NCI-H774 (cell line): ENCODE measurements at places on chromosomes 1 and 21.
A peak's percentile ranks its signal among the peaks of the same experiment; 100 is the strongest.

DNA sequence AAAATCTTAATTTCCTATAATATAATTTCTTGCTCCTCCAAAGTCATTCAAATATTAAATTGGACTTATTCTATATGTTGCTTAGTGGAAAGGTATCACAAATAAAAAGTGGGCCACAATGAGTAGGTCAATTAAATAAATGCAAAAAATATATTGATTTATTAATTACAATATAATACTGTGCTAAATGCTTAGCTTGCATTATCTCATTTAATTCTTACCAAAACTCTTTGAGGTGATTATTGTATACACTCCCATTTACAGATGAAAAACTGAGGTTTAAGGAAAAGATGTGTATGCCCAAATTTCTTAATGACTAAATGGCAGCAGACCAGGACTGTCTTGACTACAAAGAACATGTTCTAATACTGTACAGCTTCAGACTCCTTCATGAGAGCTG, 325.3 kb upstream of the SGIP1 start:
- DNase-seq, result no peak

DNA sequence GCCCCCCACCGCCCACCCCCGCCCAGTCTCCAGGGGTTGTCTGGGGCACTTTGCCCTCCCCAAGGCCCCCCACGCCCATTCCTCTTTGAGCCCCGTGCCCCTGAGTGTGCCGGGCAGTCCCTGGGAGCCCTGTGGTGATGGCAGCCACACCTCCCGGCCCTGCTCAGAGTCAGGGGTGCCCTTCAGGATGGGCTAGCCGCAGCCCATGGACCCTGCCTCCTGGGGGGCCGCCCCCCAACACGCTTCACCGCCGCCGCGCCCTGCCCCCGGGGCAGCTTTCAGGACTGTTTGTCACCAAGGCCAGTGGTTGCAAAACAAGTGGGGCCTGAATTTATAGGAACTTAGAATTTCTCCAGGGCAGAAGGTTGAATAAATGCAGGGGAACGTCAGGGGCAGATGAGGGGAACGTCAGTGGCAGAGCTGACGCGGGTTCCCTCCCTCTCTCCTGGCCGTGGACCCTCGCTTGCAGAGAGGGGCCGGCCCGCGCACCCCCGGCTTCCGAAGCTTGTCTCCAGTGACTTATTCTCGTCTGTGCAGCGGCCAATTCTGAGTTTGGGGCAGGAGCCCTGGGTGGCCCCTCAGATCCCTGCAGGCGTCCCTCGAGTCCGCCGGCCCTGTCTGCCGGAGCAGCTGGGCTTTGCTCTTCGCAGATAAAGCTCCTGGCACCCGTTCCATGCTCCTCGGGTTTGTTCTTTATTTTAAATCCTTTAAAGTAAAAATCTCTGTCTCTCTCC, 41.2 kb upstream of the ADARB1 start:
- DNase-seq, result no peak

- no peak for DNase-seq
Observed at GRCh38 chr1:26066857-26067256, 573 bp downstream of the TRIM63 start.

DNA sequence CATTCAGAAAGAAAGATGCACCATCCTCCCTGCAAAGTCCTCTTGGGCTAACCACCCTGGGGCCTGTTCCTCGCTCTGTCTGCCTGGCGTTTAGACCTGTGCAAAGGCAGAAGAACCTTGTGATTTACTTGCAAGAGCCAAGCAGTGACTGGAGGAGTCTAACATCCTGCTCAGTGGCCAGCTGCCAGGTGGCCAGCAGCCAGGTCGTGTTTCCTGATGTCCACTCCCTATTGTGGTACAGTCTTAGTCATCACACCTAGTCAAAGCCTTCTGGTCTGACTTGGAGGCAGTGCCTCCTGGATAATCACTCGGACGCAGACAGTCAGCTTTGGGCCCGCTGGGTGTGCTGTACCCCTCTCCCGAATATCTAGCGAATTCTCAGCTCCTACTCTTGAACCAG, 118.1 kb downstream of the PGBD5 start:
- DNase-seq, result no peak

DNA sequence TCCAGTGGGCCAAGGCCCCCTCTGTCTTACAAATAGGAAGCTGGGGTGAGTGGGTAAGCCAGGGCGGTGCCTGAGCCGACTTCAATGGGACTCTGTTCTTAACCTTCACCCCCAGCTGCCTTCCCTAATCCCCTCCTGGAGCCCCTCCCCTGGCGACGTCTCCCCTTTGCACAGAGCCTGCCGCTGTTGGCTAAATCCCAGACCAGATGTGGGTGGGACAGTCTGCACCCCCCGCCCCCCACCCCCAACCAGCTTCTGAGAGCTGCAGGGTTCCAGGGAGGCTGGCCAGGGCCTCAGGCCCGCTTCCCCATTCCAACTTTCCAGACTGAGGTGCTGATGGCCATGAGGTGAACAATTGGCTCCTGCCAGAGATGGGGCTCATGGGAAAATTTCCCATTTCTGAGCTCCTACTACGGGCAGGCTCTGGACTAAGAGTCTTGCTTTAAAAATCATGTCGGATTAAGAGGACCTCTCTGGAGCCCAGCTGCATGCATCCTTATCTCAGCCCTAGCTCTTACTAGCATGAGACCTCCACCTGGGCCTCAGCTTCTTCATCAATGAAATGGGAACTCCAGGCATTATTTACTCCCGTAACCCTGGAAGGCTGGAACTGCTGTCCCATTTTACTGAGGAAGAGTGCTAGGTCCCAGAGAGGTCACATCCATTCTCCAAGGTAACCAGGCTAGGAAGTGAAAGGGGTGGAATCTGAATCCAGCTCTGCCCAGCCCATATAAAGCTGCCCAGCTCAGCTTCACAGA, 6.4 kb downstream of the COL8A2 start:
- DNase-seq, result no peak

DNA sequence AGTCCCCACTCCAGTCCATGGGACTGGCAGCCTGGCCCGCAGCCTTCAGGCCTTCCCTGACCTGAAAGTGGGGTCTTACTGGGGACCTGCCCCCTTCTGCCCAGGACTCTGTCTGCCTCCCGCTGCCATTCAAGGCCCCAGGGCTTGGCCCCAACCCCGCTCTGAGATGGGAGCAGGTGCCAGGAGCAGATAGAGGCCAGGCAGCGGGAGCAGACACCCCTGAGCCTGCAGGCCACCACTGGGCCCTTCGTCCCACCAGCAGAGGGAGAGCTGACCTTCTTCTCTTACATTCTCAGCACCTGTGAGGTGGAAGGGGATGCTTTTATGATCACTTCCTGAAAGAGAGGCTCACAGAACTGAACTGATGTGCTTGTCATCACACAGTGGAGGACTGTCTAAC, 62.2 kb upstream of the TINAGL1 start:
- no peak for DNase-seq

GRCh38 chr1:233246965-233247364, 48.6 kb downstream of the PCNX2 start:
- DNase-seq, result no peak

GRCh38 chr21:44263221-44263760, 1.6 kb upstream of the DNMT3L start:
- DNase-seq, result no peak

DNA sequence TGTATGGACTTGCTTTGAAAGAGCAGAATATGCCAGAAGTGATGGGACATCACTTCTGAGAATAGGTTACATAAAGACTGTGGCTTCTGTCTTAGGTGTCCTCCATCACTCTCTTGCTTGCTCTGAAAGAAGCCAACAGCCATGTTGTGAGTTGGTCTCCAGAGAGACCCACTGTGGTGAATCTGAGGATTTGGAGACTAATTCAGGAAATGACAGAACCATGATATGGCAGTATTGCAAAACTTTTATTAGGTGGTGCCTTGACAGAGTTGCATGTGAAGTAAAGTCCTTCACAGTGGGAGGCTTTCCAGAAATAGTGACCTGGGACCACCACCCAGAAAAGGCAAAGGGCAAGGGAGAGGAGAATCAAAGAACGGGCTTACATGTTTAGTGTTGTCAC, 628.6 kb downstream of the KCNT2 start:
- DNase-seq, result no peak

DNA sequence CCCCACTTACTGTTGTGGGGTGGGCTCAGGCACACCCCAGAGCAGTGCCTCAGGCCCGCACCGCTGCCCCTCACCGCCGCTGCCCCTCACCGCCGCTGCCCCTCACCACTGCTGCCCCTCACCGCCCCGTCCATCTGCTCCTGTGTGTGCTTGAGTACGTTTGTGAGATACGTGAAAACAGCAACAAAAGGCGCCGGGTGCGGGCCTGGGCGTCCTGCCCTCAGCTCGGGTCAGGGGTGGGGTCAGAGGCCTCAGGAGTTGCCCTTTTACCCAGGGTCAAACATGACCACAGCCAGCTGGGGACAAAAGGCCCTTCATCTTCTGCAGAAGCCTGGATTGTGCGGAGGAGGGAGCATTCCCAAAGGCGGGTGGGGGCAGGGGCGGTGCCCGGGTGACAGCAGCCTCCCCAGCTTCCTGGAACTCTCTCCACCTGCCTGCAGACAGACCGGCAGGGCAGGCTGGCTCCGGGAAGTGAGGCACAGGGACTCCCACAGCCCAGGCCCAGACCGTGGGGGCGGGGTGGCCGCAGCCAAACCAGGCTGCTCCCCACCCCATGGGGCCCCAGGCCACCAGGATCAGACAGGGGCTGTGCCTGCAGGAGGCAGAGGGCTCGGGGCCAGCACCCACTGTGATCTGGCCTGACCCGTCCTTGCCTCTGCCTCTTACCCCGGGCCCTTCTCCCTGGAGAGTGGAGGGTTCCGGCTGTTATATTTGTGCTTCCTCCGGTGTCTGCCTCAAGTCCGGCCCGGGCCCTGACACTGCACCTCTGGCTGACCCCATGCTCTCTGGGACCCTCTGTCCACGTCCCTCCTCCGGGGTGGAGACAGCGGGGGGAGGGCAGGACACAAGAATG, 2.3 kb upstream of the VWA1 start:
- DNase-seq, result peak; percentile 19

DNA sequence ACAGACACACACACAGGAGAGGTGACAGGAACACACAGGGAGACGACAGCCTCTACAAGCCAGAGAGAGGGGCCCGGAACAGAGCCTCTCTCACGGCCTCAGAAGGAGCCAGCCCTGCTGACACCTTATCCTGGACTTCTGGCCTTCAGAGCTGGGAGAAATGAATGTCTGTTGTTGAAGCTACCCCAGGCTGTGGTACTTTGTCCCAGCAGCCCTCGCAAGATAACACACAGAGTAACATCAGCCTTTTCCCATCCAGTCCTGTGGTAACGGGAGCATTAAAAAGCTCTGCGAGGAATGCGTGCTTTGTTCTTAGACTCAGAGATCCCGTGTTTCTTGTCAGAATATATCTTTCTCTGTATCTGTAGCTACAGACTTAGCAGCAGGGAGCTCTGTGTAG, 131.2 kb downstream of the SIM2 start:
- no peak for DNase-seq

DNA sequence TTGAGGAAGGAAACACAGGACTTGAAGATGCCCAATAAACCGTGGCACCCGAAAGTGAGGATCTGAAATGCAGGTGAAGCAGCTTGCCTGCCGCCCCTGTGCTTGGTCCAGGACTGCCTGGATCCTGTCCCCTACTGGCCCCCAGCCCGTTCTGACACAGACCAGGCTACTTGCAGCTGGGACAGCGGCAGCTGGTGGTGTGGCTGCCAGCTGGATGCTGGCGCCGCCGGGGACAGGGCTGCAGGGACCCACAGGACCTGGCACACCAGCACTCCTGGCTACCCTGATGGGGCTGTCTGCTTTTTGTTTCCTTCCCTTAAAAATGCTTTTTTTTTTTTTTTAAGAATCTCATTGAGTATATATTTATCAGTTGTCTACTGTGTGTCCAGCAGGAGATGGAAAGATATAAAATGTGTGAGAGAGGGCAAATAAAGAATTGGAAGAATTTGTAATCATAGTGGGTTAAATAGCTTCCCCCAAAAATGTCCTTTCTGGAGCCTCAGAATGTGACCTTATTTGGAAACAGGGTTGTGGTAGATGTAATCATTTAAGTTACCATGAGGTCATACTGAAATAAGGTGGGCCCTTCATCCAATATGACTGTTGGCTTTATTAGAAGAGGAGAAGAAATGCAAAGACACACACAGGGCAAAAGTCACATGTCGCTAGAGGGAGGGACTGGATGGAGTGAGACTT, 165.6 kb downstream of the DSCAM start:
- no peak for DNase-seq

DNA sequence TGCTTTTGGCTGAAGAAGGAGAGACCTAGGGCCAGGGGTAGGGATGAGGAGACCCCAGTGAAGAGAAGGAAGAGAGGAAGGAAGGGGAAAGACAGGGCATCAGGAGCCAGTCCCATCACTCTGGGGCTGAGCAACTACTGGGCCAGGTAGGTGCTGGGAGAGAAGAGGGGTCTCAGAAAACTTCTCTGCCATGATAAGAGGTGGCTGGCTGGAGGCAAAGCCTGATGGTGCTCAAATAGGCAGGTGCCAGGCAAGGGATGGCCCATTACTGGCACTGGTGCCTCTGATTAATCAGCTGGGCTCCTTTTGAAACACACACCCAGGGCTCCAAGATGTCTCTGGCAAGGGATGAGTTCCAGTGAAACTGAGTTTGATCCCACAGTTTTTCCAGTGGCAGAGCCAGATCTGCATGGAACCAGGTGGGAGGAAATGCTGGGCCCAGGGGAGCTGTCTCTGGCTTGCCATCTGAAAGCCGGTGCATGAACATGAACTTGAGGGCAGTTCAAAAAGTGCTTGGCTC, 2.8 kb downstream of the CSF1 start:
- no peak for DNase-seq

DNA sequence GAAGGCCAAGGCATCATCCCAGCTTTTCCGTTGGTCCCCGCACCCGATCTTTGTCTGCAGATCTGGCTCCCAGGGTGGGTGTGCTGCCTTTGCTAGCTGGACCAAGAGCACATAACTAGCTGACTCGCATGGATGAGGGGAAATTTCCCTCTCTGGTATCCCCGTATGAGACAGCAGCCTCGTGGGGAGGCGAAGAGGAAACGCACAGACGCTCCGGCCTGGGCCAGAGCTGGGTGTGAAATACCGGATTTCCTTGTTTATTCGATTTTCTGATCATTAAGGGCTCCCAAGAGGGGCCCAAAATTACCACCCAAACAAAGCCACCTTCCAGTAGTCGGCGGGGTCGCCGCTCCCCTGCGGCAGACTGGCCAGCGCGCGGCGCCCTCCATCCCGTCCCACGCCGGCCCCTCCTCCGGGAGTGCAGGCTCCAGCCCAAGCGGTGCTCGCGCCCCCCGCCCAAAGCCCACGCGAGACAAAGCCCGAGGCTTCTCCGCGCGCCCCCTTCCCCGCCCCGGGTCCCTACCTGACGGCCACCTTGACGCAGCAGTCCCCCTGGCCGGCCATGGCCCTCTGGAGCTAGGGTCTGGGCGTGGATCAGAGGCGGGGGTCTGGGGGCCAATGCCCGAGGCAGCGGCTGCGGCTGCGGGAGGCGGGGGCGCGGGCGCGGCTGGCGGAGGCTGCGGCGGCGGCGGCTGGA, 546 bp downstream of the KIF21B start:
- DNase-seq, result no peak

DNA sequence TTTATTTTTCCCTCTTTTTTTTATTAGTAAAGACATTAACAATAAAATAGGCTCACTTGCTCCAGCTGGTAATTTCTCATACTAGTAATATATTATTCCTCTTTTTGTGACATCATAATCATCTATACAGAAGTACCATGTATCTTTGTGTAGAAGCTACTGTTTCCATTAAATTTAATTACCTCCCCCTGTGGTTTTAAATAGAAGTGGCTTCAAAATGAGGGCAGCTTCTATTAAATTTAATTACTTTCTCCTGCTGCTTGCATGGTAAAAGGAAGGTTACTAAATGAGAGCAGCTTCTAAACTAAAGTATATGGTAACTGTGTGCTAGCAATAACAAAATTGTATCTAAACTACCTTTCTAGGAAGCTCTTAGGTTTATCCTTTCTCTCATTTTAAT, 94.0 kb downstream of the DPYD start:
- DNase-seq, result peak; percentile 21
